ENCODE measurements at places on chromosomes 6 and 20. TPM values are rescaled to one million over a fixed set of nuclear protein-coding genes. Genes with fewer than 3 reads are reported as not detected.

DNA sequence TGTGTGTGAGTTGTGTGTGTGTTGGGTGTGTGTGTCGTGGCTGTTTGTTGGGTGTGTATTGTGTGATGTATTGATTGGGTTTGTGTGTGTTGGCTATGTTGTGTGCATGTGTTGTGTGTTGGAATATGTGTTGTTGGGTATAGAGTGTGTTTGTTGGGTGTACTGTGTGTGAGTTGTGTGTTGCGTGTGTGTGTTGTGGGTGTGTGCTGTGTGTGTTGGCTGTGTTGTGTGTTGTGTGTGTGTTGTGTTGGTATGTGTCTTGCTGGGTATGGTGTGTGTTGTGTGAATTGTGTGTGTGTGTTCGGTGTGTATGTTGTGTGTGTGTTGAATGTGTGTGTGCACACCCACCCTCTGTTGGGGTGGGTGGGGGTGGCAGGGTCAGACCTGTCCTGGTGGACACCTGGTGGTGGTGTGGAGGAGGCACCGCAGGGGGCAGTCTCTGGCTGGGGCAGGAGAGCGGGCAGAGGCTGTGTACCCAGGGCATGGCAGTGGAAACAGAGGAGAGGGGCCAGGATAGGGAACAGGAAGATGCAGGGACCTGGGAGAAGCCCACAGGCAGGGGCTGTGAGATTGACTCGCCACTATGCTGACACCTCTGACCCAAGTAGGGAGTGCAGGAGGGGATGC is 25.5 kb upstream of the PXDC1 start:
- no peaks in the 10 kb centered on the region for H3K36me3 ChIP-seq
- DNase-seq = no peak
- no peaks in the 10 kb centered on the region for H3K27me3 ChIP-seq
- H3K4me1 ChIP-seq = no peaks in the 10 kb centered on the region

Gene SLC22A7
- not detected for total RNA-seq

Gene PBOV1
- total RNA-seq = not detected

Gene TP53INP2
- total RNA-seq = 27.7 TPM

DNA sequence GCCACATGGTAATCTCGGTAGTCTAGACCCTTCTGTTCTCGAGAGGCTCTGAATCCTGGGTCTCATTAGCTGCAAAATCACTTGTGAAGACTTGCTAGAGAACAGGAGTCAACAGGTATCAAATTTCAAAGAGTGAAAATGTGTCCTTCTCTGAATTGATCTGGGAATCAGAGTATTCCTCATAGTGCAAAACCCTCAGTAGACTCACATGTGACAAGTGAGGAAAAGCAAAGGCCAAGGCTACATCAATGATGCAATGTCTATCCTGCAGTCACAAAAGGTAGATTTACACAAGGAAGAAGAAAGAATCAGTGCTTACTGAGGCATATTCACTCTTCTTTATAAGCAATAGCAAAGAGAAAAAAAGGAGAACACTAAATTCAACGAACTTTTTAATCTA is 1220.0 kb upstream of the GJE1 start:
- H3K27ac ChIP-seq = no peak overlapping the region
- no peaks in the 10 kb centered on the region for H3K27me3 ChIP-seq
- H3K36me3 ChIP-seq = no peaks in the 10 kb centered on the region

DNA sequence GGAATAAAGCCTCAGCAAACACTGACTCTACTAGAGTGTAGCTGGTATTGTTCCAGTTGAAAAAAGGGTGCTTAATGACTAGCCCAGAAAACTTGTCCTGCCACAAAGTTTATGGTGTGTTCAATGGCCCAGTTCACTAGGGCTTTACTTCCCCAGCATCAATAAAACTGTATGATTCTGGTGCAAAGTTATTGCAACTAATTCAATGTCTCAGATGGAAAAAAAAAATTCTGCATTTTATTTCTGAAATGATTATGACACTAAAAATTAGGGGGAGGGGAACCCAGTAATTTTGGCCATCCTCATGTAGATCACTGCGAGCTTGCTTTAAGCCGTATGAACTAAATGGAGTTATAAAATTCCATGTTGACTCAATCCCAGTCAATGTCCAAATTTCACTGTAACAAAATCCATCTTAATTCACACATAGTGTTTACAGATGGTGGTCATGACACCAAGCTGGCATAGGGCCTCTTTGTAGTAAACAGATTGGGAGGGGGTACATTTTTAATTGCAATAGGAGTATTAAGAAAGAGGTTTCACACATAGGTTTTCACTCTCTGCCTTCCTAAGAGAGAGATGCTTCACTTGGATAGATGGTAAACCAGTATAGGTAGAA is 41.2 kb downstream of the PTPRK start:
- no peaks in the 10 kb centered on the region for H3K4me1 ChIP-seq
- no peaks in the 10 kb centered on the region for H3K27me3 ChIP-seq
- no peak for DNase-seq

Gene NKX2-4
- not detected for total RNA-seq

- no peaks in the 10 kb centered on the region for H3K27me3 ChIP-seq
- H3K4me3 ChIP-seq = no peak overlapping the region
- H3K36me3 ChIP-seq = no peaks in the 10 kb centered on the region
- no peak for DNase-seq
Observed at GRCh38 chr6:37426945-37427510, 6.0 kb upstream of the CMTR1 start.

GRCh38 chr6:15874821-15875220 is 212.0 kb upstream of the DTNBP1 start:
- no peak overlapping the region for H3K27ac ChIP-seq
- DNase-seq = no peak
- H3K27me3 ChIP-seq = no peaks in the 10 kb centered on the region
- no peaks in the 10 kb centered on the region for H3K36me3 ChIP-seq
- H3K4me1 ChIP-seq = no peaks in the 10 kb centered on the region

Gene RIPOR2
- 6.0 TPM for total RNA-seq

- H3K4me1 ChIP-seq = no peaks in the 10 kb centered on the region
- no peak overlapping the region for H3K27ac ChIP-seq
- no peak for DNase-seq
- H3K36me3 ChIP-seq = no peaks in the 10 kb centered on the region
- H3K4me3 ChIP-seq = no peak overlapping the region
Observed at GRCh38 chr20:53202777-53203176, 230.6 kb downstream of the TSHZ2 start.

Gene PHF20
- 46.8 TPM for total RNA-seq

- peak overlapping the region; percentile 49 for H3K27ac ChIP-seq
- H3K4me1 ChIP-seq = peaks cover 72% of the 10 kb centered on the region
- peak overlapping the region; percentile 52 for H3K4me3 ChIP-seq
- no peaks in the 10 kb centered on the region for H3K27me3 ChIP-seq
- H3K36me3 ChIP-seq = peaks cover 5% of the 10 kb centered on the region
- DNase-seq = no peak
Observed at GRCh38 chr6:16136621-16137450, 8.0 kb downstream of the MYLIP start.

GRCh38 chr6:144548536-144548935 is 263.4 kb downstream of the UTRN start:
- no peak overlapping the region for H3K27ac ChIP-seq
- H3K36me3 ChIP-seq = peaks cover 23% of the 10 kb centered on the region
- DNase-seq = no peak
- no peaks in the 10 kb centered on the region for H3K27me3 ChIP-seq
- H3K4me3 ChIP-seq = no peak overlapping the region

GRCh38 chr6:9896806-9897205 is 518.1 kb downstream of the TFAP2A start:
- no peak overlapping the region for H3K27ac ChIP-seq
- DNase-seq = no peak
- H3K36me3 ChIP-seq = no peaks in the 10 kb centered on the region
- H3K27me3 ChIP-seq = no peaks in the 10 kb centered on the region

Gene BYSL
- total RNA-seq = 11.6 TPM

Gene SULF2
- total RNA-seq = 53.9 TPM

GRCh38 chr6:103193413-103193812 is 1666.3 kb downstream of the HACE1 start:
- H3K27ac ChIP-seq = no peak overlapping the region
- H3K36me3 ChIP-seq = no peaks in the 10 kb centered on the region
- no peaks in the 10 kb centered on the region for H3K4me1 ChIP-seq
- no peak for DNase-seq

- peak overlapping the region; percentile 65 for H3K27ac ChIP-seq
- H3K4me3 ChIP-seq = peak overlapping the region; percentile 86
- no peak for DNase-seq
Observed at GRCh38 chr20:21125072-21125848, 622 bp upstream of the KIZ start.

DNA sequence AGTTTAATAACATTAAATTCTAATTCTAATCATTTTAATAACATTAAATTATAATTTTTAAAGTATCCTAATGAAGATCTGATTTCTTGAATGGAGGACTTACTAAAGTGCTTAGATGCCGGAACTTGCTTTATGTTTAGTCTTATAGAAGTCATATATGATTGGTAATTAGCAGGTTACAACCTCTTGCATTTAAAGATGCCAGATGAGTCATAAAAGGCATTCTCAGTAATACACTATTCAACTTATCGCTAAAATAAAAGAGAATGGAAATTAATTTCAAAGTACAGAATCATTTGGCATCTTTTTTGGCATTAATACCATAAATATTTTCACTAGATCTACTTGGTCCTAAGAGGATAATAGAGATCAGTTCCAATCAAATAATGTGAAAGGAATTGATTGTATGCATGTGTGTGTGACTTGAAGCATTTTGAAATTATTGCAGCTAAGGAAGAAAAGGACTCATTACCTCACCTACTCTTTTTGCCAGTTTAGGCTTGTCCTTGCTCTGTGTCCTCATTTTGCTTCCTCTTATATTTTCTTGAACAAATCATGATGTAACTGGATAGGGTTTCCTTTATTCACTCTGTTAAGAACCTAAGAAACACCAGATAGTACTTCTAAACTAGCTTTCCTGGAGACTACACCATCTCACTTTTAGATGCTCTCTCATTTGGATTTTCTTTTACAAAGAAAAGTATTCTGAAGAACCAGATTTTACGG is 2.7 kb downstream of the COL21A1 start:
- H3K27ac ChIP-seq = peak overlapping the region; percentile 77
- no peaks in the 10 kb centered on the region for H3K36me3 ChIP-seq
- H3K4me1 ChIP-seq = peaks cover 63% of the 10 kb centered on the region
- peak overlapping the region; percentile 73 for H3K4me3 ChIP-seq
